Astrocyte (in vitro differentiated cells and primary cell): ENCODE measurements at places on chromosomes 1 and 21.

- DNase-seq = no peak
Observed at GRCh38 chr1:208121813-208122364, 122.3 kb downstream of the PLXNA2 start.

- no peak for DNase-seq
Observed at GRCh38 chr1:243849421-243850201, 432 bp downstream of the AKT3 start.

DNA sequence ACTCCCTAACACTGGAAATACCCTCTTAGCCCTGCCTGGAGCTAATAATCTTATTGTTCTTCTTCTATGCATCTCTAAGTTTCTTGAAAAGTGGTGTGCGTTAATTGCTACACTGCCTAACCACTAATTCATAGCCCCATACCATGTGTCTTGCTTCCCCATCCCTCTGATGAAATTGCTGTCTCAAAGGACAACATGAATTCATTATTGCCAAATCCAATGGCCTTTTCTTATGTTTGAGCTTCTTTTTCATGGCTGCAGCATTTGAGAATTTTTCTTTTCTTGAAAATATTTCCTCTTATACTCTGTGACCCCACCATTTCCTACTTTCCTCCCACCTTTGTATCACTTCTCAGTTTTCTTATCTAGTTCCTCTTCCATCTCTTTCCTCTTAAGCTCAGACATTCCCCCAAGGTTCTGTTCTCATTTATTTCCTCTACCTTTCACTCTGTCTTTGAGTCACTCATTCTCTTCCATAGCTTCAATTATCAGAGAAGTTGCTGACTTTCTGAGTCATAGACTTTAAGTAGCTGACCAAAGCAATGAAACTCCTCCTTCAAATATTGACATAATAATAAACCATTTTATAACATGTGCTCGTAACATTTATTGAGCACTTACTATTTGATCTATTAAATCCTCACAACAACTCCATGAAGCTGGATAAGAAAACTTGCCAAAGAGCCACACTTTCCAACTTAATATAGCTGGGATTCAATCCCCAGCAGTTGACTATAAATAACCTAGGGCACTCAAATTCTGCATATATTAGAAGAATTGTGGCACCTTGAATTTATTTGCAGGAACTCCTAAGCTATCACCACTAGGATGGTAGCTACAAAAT lies 35.5 kb upstream of the ATP6V1G3 start:
- DNase-seq = peak; percentile 45

GRCh38 chr1:153141377-153141776 lies 9.3 kb downstream of the SPRR2G start:
- no peak for DNase-seq
